ENCODE measurements at places on chromosomes 12 and 14.

- DNase-seq: no peak
Observed at GRCh38 chr14:95458906-95459305, 57.5 kb downstream of the SYNE3 start.

GRCh38 chr12:15318841-15319240 is 3.5 kb upstream of the PTPRO start:
- no peak for DNase-seq

DNA sequence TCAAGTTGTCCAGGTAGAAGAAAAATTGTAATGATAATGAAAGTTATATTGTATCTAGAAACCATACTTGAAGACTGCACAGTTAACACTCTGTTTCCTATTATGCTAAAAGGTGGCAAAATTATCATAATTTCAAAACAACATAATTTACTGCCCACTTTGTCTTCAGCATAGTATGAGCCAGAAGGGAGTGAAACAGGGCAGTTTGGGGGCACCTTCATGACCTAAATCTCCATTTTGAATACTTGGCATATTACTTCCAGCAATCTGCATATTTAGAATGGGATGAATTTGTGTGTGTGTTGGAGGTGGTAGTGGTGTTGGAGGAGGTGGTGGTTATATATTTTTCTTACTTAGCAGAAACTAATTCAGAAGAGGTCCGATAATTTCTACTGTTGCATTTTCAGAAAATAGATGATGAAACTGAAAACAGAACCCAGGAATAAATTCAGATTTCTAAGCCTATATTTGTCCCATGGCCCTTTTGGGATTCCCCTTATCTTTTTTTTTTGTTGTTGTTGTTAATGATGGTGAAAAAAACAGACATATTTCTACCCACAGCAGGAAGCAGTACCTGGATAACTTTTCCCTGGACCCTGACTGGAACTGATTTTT is 26.6 kb upstream of the FRMD6 start:
- no peak for DNase-seq

DNA sequence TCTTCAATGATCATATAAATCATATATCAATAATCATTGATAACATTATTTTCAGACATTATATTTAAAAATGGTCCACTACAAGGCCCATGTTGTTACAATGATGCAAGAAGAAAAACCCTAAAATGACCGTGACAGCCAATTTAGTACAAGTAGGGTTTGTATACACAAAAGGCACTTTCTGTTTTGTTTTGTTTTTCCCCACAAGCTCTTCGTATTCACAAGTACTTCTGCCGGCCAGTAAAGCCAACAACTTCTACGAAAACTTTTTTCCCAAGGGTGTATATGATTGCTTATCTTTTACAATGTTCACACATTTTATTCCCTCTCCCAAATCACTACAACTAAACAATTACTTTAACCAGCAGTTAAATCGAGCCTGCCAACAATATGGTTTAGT is 9.6 kb downstream of the PTPRB start:
- no peak for DNase-seq

- DNase-seq: peak; percentile 6
Observed at GRCh38 chr14:68987653-68988036, 8.5 kb upstream of the ACTN1 start.

- DNase-seq: peak; percentile 40
Observed at GRCh38 chr12:69633061-69633460, 22.4 kb upstream of the LRRC10 start.

GRCh38 chr12:8692573-8692972 is 5.2 kb upstream of the RIMKLB start:
- DNase-seq: peak; percentile 91

- DNase-seq: no peak
Observed at GRCh38 chr12:85713373-85713772, 122.8 kb downstream of the RASSF9 start.

DNA sequence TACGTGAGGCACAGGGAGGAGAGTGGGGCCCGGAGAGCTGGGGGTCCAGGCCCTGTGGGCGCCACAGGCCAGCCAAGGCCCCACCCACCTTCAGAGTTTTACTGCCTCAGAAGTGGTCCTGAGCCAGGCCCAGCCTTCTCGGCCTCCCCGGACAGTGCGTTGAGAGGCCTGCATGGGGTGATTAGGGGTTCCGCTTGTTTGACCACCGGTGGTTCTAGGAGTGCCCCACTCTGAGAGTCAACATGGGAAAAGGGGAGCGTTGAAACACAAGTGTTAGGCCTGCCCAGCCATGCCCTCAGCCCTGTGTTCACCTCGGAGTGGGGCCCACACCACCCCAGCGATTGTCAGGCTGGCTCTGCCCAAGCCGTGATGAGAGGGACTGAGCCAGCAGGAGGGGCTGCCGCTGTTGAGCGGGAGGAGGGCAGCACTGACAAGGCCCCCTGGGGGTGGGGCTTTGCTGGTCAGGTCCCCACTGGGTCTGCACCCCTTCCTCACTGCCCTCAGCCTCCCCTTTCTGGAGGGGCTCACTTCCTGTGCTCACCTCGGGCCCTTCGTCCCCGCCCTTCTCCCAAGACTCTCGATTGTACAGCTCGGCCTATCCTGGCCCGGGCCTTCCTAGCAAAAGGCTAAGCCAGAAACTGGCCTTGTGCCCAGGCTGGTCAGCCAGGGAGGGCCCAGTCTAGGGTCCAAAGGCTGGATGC is 4.8 kb downstream of the CKB start:
- DNase-seq: no peak

- no peak for DNase-seq
Observed at GRCh38 chr12:53233671-53234121, 1.7 kb upstream of the RARG start.

DNA sequence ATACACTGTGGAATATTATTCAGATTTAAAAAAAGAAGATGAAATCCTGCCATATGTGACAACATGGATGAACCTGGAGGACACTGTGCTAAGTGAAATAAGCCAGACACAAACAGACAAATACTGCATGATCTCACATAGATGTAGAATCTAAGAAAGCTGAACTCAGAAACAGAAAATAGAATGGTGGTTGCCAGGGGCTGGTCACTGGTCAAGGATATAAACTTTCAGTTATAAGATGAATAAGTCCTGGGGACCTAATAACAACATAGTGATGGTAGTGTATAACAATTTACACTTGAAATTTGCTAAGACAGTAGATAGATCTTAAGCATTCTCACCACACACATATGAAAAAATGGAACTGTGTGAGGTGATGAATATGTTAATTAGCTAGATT is 161.3 kb upstream of the TMCC3 start:
- no peak for DNase-seq

GRCh38 chr14:23402296-23403138 is 5.6 kb downstream of the MYH6 start:
- no peak for DNase-seq

GRCh38 chr14:23361763-23362162 is 3.2 kb downstream of the EFS start:
- no peak for DNase-seq

DNA sequence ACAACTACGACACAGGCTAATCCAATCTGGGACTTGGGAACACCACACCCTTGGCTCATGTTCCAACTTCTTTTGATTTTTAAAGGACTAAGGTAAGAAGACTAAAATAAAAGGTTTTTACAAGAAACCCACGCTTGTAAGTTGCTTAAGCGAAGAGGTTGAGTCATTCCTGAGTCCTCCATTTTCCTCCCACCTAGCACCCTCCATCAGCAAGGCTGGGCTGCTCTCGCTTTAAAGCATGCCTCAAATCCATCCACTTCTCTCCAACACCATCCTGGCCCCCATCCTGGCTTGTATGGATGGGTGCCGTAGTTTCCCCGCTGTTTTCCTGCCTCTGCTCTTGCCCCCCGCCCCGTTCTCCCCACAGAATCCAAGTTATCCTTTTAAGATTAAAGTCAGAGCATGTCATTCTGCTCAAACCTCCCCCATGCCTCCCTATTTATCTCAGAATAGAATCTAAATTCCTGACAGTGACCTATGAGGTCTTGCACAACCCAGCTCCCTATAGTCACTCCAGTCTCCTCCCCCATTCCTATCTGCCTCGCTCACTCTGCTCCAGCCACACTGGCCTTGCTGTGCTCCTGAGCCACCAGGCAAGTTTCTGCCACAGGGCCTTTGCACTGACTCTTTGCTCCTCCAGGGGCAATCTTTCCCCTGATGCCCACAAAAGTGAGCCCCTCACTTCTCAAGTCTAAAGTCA is 34.5 kb downstream of the SCARB1 start:
- no peak for DNase-seq

GRCh38 chr12:46518169-46518568 is 145.6 kb upstream of the SLC38A2 start:
- DNase-seq: no peak

DNA sequence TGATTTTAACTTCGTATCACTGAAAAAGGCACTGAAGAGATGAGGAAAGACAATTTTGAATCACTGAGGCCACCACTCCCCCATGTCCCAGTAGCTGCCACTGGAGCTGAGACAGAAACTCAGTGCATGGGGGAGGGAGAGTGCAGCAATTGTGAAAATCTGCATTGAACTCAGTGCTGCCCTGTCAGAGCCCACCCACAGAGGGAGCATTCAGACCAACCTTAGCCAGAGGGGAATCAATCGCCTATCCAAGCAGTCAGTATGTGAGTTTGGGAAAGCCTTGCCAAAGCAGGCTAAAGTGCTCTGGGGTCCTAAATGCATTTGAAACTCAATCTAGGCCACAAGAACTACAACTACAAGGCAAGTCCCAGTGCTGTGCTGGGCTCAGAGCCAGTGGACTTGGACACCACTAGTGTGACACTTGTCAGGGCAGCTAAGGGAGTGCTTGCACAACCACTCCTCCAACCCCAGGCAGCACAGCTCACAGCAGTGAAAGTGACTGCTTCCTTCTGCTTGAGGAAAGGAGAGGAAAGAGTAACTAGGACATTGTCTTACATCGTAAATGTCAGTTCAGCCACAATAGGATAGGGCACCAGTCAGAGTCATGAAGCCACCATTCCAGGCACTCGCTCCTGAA is 13.3 kb downstream of the RNASE3 start:
- no peak for DNase-seq

- DNase-seq: no peak
Observed at GRCh38 chr12:116354534-116354933, 77.0 kb upstream of the MED13L start.

GRCh38 chr12:107331912-107332311 is 238.6 kb upstream of the CRY1 start:
- DNase-seq: no peak

- no peak for DNase-seq
Observed at GRCh38 chr14:35632676-35633075, 98.7 kb downstream of the INSM2 start.

GRCh38 chr12:109609342-109609741 is 35.7 kb downstream of the MVK start:
- DNase-seq: no peak

DNA sequence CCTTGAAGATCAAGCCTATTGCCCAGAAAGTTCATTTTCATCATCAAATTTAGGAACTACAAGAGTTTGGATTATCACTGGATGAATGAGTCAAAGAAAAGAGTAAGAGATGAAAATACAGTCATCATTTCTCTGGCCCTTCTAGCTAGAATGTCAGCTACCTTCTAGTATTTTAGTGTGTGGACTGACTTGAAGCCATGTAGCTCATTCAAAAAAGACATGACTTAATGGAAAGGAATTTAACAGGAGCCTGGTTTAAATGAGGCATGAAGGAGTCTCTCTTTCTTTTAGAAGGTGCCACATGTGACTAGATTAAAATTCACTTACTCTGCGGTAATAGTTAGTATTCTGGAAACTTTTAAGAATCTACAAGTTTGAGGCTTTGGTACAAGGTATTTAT is 7.1 kb downstream of the PTHLH start:
- DNase-seq: no peak

GRCh38 chr12:62260733-62261683 is 804 bp downstream of the USP15 start:
- DNase-seq: peak; percentile 89

GRCh38 chr12:129779033-129779432 is 124.8 kb downstream of the TMEM132D start:
- no peak for DNase-seq

DNA sequence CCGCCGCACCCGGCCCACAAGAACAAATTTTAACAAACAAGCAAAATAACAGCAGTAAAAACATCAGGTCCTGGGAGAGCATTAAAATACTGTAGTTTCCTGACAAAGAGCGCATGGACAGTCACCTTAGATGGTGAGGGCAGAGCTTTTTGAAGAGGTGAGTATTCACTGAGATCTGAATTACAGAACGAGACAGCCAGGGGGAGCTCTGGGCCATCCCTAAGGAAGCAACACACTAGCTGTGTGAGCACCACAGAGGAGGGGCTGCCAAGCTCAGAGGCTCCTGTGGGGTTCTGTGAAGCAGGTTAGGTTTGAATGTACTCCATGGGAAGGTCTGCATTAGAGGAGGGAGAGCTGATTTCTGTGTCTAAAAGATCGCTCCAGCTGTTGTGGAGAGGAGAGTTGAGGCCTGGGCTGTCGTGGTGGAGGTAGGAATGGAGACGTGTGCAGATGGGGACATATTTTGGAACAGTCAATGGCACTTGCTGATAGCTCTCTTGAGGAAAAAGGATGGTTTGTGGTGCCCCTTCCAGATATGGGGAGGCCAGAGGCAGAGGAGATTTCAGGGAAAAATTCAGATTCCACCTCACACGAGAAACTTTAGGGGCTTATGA is 72.9 kb downstream of the TRAFD1 start:
- DNase-seq: peak; percentile 76

- no peak for DNase-seq
Observed at GRCh38 chr14:99119554-99120525, 152.2 kb downstream of the BCL11B start.

DNA sequence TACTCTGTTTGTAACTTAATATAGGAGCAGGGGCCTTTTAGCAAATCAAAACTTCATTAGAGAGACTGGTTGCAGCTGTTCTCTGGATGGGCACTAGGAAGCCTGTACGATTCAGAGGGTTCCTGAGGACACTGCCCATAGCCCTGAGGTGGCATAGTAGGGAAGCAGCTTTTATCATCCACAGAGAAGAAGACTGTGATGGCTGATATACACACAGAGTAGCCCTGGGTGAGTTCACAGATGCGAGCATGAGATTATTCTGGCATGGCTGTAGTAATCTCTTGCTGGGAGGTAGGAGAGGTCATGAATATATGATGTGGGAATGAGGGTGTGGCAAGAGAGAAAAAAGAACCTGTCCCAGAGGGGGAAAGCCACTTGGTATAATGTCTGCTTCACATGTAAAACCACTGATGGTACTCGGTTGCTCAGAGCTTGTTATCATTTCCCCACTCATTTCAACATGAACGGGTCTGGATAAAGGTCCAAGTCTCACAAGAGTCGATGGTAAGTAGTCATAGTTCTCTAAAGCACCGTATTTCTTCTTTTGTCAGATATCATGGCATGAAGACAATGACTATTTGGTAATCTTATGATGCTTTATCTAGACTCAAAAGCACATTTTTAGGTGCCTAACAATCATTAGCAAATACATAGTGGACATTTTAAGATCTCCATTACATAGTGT is 52.0 kb downstream of the PEBP1 start:
- no peak for DNase-seq

DNA sequence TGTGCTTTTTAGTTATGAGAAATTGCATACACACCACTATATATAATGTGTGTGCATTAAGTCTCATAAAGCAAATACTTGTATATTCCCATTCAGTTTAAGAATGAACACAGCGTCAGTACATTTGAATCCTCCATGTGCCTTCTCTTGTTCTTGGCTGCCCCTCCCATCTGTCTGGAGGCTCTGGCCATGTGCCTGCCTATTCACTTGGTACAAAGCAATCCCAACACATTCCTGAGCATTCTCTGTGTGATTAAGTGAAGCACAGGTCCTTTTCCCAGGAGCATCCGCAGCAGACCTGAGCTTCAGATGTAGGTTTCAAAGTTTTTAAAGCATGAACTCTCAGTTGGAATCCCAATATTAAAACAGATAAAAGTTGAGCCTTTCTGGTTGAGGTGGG is 58.7 kb downstream of the POLR3B start:
- no peak for DNase-seq
